ENCODE measurements at places on chromosomes 11 and 22.

DNA sequence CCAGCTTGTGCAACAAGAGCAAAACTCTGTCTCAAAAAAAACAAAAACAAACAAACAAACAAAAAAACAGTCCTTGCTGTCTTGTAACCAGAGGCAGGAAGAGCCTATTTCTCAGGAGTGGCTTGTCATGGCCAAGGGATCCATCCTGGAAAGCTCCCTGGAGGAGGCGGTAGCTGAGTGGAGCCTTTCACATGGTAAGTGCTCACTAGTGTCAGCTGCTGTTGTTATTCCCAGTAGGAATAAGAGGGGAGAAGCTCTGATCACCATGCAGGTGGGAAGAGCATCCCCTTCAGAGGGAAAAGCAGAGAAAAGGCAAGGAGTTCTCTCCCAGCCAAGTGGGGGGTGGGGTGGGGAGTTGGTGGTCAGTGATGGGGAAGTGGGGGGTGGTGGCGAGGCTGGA lies 54.6 kb upstream of the WNT7B start:
- no peak for DNase-seq

DNA sequence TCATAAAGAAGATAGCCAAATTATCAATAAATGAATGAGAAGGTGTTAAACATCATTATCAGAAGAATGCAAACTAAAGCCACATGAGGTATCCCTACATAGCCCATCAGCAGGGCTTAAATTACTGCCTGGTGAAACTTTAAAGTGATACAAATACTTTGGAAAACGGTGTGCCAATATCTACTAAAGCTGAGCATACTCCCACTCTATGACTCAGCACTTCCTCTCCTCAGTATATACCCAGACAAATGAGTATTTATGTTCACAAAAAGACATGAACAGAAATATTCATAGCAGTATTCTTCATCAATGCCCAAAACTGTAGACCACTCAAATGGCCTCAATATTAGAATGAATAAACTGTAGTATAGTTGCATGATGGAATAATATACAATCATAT lies 284.6 kb upstream of the ZC3H12C start:
- DNase-seq, result no peak

DNA sequence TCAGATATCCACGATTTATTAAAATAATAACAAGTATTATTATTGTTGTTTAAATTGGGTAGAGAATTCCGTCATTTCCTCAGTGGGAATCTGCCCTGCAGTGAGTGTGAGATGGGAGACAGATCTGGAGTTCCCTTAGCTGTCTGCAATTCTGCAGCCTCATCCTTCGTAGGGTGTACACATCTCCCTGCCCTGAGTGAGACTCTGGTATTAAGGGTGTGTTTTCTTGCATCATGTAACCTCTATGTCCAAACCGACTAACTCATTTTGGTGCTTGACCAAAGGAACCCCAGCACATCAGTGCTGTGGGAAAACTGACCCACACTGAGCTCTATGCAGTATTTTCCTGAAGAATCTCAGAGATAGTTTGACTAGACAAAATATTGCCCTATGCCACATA lies 157.6 kb downstream of the LDLRAD3 start:
- DNase-seq, result no peak

DNA sequence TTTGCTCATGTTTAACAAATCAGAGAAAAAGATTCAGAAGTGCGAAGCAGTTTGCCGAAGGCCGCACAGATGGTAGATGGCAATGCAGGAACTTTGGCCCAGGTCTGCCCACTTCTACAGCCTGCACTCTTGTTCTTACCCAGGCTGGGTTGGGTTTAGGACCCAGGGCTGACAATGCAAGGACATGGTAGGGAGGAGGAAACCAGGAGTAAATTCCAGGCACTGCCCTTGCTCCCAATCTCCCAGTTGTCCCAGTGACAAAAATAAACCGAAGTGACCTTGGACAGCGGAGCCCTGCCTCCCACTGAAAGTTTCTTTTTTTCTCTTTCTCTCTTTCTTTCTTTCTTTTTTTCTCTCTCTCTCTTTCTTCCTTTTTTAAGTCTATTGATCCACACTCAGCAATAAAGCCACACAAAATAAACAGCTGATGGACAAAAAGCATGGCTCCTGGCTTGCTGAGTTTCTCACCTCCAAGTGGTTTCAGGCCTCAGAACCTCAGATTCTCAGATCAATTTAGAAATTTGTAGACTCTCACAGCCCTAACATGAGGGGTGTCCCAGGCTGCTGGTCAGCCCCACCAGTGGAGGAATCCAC lies 33.5 kb upstream of the FCHSD2 start:
- DNase-seq, result no peak

GRCh38 chr11:123740787-123741158 lies 687 bp downstream of the ZNF202 start:
- DNase-seq, result no peak

DNA sequence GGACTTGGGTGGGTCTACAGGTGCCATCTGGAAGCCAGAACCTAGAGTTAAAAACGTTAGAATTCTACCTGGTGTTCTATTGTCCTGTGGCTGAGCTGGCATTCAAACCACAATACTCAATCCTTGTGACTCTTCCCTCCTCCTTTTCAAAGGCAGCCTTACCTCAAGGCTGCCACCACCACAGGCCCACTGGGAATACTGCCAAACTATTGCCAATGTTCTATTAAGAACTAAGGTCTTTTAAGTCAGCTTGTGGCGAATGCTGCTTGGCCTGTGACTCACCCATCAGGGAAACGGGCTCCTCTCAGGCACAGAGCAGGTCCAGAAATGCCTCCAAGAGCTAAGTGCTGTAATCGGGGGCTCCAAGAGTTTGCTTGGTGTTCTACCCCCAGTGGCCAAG lies 1008.4 kb downstream of the JRKL start:
- DNase-seq, result no peak

- no peak for DNase-seq
Measured at GRCh38 chr11:119684361-119685110, 44.5 kb downstream of the NECTIN1 start.

DNA sequence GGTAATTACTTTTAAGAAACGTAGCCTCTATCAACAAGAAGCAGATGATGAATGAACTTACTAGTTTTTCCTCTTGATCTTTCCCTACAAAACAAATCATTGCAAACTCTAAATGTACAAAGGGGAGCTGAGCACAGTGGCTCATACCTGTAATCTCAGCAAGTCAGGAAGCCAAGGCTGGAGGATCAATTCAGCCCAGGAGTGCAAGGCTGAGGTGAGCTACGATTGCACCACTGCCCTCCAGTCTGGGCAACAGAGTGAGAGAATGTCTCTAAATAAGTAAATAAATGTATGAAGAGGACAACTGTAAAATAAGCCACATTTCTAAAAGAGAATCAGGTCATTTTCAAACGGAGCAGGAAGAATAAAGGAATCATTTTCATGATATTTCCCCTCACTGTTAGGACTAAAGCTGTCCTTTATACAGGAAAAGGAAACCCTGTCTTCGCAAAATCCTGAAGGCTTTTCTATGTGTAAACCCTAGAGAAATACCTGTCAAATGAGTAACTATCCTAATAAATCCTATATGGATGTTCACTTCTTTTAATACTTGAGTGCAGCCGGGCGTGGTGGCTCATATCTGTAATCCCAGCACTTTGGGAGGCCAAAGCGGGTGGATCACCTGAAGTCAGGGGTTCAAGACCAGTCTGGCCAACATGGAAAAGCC lies 41.2 kb downstream of the RRAS2 start:
- no peak for DNase-seq

- DNase-seq, result no peak
Measured at GRCh38 chr11:1139441-1140083, 18.2 kb upstream of the MUC5AC start.
